AG10803 (cell line): ENCODE measurements at places on chromosomes 7 and 10.

GRCh38 chr7:40881405-40881926 is 746.7 kb downstream of the SUGCT start:
- DNase-seq: no peak

GRCh38 chr7:50329775-50330174 is 25.3 kb downstream of the IKZF1 start:
- DNase-seq: no peak

DNA sequence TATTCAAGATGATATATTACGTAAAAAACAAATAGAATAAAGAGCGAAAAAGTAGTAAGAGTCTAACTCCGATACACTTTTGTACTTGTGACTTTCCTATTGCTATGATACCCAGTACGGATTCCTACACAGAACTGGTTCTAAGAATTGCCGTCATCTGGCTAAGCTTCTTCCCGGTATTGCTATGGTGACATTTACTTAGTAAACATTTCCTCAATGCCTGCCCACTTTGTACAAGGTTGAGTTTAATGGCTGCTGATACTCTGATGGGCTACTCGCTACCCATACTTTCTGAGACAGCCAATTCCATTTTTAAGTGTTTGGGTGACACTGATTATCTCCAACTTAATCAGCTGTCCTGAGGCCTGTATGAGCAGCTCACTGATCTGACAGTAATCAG is 55.6 kb downstream of the OSBPL3 start:
- DNase-seq: no peak

DNA sequence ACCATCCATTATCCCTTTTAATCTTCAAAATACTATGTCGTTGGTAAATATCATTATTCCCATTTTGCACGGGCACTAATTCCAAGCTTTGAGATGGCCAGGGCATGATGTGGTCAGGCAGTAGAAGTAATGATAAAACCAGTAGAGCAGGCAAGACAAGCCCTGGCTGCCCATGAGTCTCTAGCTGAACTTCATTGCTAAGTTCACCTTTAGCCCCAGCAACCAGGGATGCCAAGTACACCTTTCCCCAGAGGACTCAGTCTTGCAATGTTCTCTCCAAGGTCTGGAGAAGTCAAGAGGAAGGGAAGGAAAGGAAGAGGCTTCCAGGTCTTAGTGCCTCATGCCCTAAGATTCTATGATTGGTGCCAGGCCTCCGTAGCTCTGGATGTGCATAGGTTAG is 203.2 kb downstream of the PLXNA4 start:
- DNase-seq: no peak

DNA sequence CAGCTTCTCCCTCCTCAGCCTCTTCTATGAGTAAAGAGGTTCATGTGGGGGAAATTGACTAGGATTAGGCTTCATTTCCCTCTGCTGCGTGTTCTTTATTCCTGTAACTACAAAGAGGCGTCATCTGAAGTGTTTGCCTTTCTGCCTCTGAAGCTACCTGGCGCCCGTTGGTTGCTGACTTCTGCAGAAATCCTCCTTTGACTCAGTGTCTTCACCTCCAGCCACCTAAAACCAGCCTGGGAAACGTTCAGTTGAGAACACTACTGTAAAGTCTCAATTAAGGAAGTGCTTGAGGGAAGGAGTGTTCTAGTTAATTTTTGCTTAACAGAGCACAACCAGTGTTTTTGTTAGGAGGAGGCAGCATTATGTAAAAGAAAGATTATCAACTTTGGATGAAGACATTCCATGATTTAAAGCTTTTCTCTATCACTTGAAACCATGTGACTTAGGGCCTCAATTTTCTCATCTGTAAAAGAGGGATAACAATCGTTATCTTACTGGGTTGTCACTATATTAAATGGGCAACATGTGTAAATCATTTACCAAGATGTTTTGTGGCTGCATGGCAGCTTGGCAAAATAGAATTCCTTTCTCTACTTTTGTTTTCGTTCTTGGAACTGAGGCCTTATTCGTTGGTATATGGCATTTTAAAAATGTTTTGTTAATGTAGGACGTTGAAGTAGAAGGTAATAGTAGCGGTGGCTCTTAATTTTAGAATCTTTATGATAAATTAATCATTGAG is 642.9 kb downstream of the SDK1 start:
- DNase-seq: no peak

- no peak for DNase-seq
These were observed 23.3 kb upstream of the WNT2 start for GRCh38 chr7:117346161-117346560.

GRCh38 chr10:20839141-20839540 is 58.0 kb downstream of the NEBL start:
- DNase-seq: peak; percentile 0

DNA sequence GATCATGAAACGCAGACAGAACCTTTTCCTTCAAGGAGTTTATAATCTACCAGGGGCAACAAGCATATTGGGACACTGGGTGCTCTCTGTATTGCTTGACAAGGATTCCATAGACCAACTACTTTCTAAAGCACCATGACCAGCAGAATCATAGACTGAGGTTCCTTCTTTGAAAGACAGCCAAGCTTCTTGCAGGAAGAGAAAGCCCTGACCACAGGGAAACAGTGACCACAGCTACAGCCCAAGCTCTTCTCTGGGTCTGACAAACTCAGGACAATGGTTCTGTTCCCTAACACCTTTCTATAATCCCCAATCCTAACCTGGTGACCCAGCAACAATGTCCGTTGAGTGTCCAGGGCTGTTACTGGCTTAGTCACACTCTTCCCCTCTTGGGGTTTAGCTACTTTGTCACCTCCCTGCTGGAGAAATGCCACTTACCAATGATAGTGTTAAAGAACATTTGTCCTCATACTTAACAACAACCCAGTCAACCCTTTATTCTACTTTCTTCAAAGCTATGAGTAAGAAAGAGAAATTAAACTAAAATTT is 155.7 kb downstream of the JAZF1 start:
- DNase-seq: peak; percentile 38

DNA sequence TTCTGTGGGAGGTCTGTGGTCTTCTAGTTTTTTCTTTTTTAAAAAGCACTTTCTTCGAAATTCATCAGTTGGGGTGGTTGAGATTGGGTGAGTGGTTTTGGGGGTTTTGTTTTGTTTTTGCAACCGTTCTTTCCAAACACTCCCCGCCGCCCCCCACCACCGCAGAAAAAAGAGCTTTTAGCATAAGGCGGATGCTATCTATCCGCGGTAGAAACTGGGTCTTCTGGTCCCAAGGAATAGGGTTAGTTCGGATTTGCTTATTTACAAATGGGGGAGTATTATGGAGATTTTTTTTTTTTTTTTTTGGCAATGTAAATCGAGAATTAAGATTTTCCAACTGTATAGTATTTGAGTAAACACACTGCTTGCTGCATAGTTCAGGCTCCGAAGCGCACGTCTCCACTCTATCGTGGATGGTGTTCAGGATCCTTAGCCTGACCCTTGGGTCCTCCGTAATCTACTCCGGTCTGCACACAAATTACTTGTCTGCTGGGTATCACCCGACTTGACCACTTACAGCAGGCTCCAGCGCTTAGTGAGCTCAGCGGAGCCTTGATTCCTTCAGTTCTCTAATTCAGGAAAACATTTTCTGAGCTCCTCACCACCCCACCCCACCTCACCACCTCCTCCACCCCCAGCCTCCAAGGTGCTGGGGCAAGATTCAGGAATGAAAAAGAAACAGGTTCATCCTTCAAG is 757 bp upstream of the NRCAM start:
- no peak for DNase-seq

- peak; percentile 33 for DNase-seq
These were observed 292.0 kb downstream of the PHTF2 start for GRCh38 chr7:78090616-78091015.

DNA sequence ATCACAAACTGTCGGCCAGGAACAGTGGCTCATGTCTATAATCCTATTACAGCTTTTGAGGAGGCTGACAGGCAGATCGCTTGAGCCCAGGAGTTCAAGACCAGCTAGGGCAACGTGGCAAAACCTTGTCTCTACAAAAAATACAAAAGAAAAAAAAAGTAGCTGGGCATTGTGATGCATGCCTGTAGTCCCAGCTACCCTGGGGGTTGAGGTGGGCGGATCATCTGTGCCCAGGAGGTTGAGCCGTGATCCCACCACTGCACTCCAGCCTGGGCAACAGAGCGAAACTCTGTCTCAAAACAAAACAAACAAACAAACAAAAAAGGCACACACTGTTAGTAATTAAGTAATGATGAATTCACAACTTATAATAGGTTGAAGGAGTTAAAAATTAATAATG is 441.5 kb upstream of the PCDH15 start:
- DNase-seq: no peak

GRCh38 chr10:129397198-129397974 is 69.7 kb upstream of the MGMT start:
- no peak for DNase-seq

- DNase-seq: no peak
These were observed 48.4 kb downstream of the SYPL1 start for GRCh38 chr7:106063692-106064091.

DNA sequence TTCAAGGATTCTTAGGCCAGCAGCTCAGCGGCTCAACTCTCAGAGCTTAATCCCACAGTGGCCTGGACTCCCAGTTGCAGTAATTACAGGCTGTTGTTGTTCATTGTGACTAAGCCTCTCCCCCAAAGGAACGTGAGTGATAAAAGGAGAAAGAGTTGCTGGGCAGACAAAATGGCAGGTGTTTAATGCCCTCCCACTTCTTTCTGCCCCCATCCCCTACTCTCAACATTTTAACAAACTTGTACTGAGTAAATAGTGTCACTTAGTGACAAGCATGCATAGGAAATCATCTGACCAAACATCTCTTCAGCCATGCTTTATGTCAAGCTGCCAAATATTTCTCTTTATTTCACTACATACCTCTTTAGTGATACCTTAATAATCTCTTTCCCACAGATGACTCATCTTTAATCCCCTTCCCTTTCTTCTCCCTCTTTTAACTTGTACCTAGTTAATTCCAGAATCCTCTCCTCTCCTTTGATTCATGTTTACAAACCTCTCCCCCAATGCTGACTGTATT is 12.4 kb upstream of the MTERF1 start:
- peak; percentile 24 for DNase-seq

DNA sequence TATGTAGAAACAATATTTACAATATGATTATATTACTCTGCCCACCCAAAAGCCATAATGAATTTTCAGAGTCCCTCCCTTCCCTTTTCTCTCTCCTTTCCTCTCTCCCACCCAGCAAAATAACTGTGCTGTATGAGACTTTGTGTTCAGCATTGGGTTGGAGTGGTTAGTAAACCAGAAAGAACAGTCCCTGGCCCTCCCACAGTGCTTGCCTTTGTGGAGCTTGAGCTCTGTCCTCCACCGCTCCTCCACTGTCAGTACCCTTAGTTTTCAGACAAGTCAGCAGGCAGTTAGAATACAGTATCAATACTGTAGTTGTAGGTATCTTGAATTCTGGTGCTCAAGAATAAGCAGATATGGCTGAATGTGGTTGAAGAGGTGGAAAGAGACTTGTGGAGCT is 92.7 kb downstream of the CDK14 start:
- no peak for DNase-seq

GRCh38 chr7:121433775-121434174 is 37.7 kb upstream of the FAM3C start:
- no peak for DNase-seq

DNA sequence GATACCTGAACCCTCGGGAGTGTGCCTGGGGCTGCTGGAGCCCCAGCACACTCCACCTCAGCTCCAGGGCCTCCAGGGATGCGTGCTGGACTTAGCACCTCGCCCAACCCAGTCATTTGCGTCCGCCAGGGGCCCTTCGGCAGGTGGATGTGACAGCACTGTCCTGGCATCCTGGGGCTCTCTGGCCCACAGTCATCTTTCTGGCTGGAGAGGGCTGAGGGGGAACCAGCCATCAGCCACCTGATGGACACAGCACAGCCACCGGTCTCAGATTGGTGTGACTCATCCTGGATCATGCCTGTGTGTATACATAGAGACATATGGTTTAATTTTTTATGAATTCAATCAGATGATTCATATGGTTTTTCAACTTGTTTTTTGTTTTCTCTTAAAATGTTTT is 11.1 kb downstream of the ZNF775 start:
- no peak for DNase-seq

GRCh38 chr7:99243751-99244337 is 28.8 kb upstream of the MYH16 start:
- no peak for DNase-seq

DNA sequence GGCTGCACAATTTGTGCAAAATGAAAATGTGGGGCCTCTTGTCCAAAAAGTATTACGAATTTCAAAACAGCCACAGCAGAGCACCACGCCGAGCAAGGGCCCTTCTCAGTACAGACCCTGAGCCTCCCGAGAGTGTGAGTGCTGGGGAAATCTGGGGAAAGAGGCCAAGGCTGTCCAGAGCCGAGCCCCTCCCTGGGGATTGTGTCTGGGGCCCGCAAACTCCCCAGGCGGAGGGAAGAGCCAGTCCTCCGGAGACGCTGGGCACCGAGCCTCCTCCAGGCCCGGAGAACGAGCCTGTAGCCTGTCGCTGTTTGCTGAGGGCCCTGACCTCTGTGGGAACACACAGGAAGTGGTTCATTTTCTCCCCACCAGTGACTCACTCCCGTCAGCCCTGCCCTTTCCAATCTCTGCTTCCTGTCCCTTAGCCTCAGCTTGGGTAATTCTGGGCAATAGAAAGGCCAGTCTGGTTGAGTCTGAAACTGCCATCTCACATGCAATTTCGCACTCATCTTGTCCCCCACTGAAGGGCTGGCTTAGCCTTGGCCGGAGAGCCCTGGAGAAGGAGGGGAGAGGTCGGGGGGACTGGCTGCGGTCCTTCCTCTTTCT is 19.5 kb upstream of the GNA12 start:
- DNase-seq: peak; percentile 97

DNA sequence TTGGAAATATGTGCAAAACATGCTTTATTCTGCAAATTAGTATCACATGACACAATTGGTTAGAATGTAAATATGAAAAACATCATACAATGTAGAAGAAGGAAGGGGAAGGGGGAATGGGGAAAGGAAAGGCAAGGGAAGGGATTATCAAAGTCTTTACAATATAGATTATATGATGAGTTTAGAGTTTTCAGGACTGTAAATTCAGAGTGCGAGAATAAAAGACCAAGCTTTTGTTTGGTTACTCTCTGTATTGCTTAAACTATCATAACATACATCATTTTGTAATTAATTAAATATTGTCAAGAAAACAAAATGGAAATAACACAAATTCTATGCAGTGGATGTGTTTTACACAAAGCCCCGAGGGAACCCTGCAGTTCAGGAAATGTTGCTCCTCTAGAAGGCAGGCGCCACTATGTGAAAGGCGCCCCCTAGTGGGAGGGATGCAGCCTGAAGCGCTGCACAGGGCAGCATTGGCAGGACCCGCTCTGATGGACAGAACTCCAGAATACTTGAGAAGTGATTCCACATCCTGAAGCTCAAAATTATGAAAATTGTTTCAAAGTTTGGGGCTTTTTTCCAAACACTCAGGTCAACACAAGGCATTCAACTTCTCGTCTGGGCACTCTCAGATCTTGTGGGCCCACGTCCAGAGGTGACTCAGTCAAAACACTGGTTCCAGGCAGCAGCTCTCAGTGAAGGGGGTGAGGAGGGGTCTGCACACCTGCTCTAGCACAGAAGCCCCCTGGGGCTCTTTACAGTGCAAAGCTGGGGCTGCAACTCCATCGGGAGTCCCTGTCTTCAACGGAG is 31.6 kb upstream of the TMEM254 start:
- DNase-seq: peak; percentile 65
